ENCODE measurements at places on chromosomes 16 and 17.

GRCh38 chr16:61946019-61946418 is 90.2 kb downstream of the CDH8 start:
- DNase-seq: no peak

DNA sequence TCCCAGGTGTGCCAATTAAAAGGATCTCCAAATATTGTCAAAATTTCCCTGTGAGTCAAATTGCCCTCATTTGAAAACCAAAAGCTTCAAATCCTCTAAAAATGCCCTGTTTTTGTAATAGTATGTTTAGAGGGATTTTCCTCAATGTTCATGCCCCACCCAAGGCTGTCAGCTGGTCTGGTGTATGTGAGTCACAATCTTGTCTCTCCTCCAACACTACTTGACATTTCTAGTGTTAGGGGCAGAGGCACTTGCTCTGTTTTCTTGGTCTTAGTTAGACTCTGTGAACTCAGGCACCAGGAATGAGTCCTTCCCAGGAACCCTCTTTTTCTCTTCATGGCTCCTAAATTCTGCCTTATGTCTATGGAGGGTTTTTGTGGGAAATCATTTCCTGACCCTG is 634.8 kb downstream of the KCNJ2 start:
- no peak for DNase-seq

- DNase-seq: no peak
Observed at GRCh38 chr17:64289741-64290141, 26.7 kb upstream of the TEX2 start.

DNA sequence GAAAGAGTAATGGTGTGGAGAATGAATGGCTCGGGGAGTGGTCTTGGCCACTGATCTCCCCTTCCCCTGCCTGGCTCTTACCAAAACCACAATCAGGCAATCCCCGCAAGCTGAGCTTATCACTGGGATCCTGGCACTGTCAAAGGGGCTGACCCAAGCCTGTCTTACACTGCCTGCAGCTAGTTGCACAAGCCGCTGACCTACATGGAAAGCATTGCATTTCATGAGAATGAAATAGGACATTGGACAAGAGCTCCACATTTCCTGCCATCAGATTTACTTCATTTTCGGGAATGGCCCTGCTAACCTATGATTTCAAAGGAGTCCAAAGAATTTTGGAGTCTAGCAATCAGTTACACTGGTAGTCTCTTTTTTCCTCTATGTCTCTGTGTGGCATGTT is 146.4 kb downstream of the PCTP start:
- no peak for DNase-seq

DNA sequence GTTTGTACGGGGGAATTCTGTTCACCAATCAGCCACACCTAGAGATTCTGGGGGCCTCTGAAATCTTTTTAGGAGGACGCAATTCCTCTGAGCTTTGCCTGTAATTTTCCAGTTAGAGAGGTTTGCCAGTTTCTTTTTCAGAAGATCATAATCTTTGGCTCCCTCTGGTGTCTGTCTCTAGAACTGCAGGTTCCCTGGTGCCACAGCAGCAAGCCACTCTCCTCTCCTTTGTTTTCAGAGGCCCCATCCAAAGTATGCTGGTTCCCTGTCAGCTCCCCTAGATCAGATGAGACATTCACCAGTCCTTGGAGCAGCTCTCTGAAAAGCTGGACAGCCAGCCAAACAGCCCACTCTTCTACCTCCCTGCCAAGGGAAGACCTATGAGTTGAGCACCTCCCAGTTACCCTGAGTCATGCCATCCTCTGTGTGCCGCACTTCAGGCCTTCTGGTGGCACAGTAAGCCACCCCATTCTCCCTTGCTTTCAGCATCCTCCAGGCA is 36.1 kb downstream of the RNF112 start:
- peak; percentile 28 for DNase-seq

DNA sequence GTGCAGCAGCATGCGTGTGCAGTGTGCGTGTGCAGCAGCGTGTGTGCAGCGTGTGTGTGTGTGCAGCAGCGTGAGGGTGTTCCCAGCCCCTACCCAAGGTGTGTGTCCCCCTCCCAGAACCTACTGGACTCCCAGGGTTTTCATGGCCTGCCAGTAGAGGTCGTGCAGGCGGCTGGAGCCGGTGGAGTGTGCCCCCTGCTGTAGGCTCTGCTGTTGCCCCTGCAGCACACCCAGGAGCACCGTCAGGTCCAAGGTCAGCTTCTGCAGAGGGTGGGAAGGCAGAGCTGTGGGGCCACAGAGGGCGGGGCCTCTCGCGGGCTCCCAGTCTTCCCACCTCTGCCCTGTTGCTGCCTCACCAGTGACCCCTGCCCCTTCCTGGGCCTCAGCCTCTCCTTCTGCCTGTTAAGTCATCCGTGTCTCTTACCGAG is 14.9 kb downstream of the MYBBP1A start:
- no peak for DNase-seq

DNA sequence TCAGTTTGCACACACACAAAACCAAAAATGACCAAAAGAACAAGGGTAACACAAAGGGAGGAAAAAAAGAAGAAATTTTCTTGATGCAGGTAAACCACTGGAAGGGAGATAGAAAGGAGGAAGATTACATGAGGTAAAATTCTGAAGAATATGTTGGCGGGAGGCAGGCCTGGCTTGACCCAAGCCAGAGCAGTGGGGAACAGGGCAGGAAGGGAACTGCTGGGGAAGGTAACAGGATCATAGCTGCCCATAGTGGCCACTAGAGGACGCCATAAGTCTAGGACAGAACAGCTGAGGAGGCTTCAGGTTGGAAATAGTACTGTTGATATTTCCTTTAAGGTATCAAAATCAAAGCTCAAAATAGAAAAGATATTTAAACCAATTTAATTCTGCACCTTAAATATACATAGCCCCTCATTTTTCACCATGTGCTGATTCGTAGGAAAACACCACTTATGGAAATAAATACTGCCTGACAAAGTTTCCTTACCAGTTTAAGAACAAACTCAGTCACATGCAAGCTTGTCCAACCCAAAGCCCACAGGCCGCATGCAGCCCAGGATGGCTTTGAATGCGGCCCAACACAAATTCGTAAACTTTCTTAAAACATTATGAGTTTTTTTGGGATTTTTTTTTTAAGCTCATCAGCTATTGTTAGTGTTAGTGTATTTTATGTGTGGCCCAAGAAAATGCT is 15.5 kb downstream of the VPS35 start:
- DNase-seq: peak; percentile 5

- DNase-seq: no peak
Observed at GRCh38 chr17:14098246-14098645, 28.9 kb downstream of the COX10 start.

GRCh38 chr16:31420037-31420436 is 8.1 kb downstream of the COX6A2 start:
- no peak for DNase-seq

Data from stimulated activated CD8-positive, alpha-beta memory T cell treated with anti-CD3 and anti-CD28 coated beads, Interleukin-4, amount 100 ng/mL, for 4 hours (primary cell).